Sigmoid colon (tissue), 7 donors: ENCODE measurements at places on chromosomes 3 and 15. TPM values are rescaled to one million over a fixed set of nuclear protein-coding genes. Genes with fewer than 3 reads are reported as not detected.

DNA sequence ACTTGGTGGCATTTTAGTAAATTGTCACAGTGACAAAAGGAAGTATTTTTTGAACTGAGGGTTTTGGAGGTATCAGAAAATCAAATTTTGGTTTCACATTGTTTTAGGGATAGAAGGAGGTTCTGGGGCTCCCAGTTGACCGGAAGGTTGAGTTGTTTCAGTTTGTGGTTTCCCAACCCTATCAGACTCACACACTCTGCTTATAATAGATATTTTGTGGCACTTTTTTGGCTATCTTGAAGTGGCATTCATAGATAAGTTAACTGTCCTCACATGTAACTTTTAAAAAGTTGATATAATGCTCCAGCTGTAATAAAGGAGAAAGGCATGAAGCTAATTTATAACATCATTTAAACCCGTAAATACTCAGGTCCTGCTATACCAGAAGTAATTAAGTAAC lies 12.8 kb downstream of the ARMC8 start:
- no peak for DNase-seq

GRCh38 chr3:129224984-129225393 lies 24.4 kb upstream of the COPG1 start:
- DNase-seq: peak; percentile 91

DNA sequence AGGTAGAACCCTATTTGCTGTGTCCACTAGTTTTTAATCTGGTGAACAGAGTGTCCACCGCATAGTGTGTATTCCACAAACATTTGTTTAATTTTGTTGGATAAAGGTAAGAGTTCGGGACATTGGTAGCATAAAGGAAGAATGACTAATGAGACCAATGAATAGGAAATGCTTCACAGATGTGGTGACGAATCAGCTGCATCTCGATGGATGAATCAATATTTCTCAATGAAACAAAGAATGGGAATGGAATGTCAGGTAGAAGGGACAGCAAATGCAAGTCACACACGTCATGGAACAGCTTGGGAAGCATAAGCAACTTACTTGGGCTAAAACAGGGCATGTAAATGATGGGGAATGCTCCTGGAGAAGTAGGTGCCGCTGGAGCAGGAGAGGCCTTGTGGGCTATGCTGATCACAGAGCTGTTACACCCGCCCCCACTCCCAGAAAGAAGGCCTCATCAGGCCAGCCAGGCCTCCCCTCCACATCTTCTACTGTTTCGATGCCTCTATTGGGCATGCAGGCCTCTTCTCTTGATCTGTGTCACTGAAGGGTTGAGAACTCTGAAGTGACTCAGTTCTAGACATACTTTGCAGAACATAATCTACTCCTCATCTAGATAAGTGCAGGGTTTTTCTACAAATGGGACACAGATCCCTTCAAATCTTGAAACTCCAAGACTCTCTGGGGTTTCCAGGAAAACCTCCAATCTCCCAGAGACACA lies 120.0 kb upstream of the GADL1 start:
- no peak for DNase-seq

- DNase-seq: no peak
These were observed 77.1 kb upstream of the ATP11B start for GRCh38 chr3:182716114-182716688.

The CCDC33 gene
- not detected for total RNA-seq

The ASB14 gene
- total RNA-seq: not detected
